ENCODE measurements at places on chromosomes 1 and 21.

DNA sequence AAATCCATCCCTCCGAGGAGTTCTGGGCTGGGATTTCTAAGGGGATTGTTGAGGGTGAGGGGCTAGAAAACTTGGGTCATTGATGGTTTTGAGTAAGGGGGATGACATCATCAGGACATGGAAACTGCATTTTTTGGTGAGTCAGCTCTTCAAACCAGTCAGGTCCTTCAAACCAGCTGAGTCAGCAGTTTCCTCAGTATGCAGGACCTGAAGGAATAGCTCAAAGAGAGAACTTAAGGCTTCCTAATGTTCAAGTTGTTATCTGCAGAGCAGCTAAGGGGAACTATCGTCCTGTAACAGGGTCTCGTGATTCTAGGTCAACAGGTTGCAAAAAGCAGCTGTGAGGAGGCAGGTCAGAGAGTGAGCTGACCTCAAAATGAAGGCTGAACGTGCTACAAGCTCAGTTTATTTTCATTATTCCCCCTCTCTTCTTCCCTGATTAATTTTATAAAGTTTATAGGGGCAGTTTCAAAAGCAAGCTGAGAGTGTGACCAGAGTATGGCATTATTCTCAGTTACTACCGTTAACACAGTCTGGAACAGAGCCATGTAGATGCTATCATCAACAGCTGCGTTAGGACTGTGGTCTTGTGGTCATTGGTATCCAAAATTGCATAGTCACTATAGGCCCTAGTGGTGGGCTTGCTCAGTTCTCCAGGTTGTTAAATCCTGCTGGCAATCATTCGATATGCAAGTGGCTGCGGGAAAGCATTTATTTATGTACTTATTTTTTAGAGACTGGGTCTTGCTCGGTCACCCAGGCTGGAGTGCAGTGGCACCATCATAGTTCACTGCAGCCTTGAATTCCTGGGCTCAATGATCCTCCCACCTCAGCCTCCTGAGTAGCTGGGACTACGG lies 10.7 kb upstream of the SDC3 start:
- no peak for DNase-seq

DNA sequence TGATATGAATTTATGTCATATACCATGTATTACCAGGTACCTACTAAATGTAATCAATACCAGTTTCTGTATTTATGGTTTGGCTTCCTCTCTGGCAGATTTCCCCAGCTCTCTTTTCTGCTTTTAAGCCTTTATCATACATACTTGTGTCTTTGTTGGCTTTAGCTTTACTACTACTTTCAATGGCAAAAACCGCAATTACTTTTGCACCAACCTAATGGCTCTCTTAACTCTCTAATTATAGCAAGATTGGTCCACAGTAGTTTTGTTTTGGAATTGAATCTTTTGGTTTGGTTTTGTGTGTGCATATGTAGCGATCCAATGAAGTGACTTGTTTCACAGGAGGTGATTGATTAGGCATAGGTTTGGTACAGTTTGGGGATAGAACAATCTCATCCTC lies 93.6 kb downstream of the ATG4C start:
- DNase-seq = no peak

GRCh38 chr21:22260274-22260673 lies 1262.1 kb downstream of the NCAM2 start:
- DNase-seq = no peak

DNA sequence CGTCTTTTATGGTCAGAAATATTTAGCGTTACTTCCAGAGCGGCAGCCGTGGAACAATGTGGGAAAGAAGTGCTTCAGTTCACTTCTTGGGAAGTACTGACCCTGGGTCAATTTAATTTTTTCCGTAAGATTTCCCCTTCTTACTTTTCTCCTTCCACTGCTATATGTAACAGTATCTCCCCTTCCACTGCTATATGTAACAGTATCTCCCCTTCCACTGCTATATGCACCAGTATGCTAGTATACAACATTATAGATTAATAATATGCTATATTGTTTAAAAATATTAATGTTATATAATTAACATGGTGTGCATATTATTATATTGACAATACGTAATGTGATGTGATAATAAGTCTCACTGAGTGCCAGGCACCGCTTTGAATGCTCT lies 69.7 kb upstream of the ERG start:
- DNase-seq = no peak
